ENCODE measurements at places on chromosomes 1 and 21. TPM values are rescaled to one million over a fixed set of nuclear protein-coding genes. Genes with fewer than 3 reads are reported as not detected.

CDK11B gene
- 21.8 TPM for total RNA-seq

GRCh38 chr1:69524015-69524414, 43.7 kb upstream of the LRRC7 start:
- H3K4me1 ChIP-seq = peaks cover 4% of the 10 kb centered on the region
- DNase-seq = no peak
- peaks cover 4% of the 10 kb centered on the region for H3K27me3 ChIP-seq

AMY2B gene
- total RNA-seq = 2.6 TPM

DNA sequence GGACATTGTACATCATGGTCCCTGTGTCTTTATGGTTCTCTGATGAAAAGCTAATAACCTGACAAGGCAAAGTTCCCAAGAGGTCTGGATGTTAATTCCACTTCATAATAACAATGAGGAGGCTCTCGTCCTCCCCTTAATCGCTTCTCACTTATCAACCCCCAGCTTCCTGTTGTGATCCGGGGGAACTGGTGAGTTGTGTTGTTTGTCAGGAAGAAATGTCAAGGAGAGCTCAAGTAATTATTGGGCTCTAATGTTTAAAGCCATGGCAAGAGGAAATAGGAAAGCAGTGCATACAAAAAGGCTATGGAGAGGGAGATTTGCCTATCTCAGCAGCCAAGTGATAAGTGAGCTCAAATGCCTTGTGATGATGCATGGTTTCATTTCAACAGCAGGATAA, 42.8 kb upstream of the RASAL2 start:
- no peak overlapping the region for H3K27ac ChIP-seq
- H3K36me3 ChIP-seq = no peaks in the 10 kb centered on the region
- no peaks in the 10 kb centered on the region for H3K27me3 ChIP-seq
- DNase-seq = no peak

DNA sequence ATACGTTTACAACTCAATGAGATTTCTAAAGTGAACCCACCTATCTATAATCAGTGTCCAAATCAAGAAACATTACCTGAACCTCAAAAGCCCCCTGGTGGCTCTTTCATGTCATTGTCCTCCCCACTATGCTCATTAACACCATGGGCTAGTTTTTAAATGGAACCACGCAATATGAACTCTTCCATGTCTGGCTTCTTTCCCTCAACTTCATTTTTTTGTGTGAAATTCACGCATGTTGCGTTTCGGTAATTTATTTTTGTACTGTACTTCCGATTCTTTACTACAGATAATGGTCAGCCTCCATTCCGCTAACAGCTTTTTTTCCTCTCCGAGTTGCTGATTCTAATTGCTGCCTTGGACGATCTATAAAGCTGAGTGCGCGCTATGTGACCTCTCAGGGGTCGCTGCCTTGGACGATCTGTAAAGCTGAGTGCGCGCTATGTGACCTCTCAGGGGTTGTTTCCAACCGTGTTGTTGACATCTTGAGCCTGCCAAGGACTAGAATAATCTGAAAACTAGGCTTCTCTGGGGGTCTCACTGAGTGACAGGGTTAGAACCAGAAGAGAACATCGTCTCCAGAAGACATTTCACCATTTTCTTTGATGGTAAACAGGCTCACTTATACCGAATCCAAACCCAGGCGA, 1.1 kb upstream of the CACYBP start:
- H3K27ac ChIP-seq = no peak overlapping the region
- no peak overlapping the region for H3K4me3 ChIP-seq
- no peak for DNase-seq
- peaks cover 39% of the 10 kb centered on the region for H3K4me1 ChIP-seq
- no peaks in the 10 kb centered on the region for H3K36me3 ChIP-seq

- H3K27ac ChIP-seq = no peak overlapping the region
- H3K4me3 ChIP-seq = no peak overlapping the region
- H3K36me3 ChIP-seq = no peaks in the 10 kb centered on the region
These were observed 13.1 kb upstream of the SLC1A7 start for GRCh38 chr1:53155534-53155933.

DNA sequence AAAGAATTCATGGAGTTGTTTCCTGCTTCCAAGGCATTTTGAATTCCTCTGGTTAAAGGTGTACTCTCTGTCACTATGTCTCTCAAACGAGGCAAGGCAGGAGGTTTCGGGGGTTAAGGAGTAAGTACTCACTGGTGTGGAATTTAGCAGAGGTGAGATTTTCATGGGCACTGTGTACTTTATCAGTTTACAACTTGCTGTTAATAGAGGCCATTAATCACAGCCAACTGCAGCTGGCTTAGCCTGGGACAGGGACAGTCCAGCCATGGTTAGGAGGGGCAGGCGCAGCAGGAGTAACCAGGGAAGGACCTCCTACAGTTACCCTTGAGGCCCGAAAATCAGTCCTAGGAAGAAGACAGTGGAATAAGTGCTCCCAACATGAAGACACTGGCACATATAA, 18.1 kb upstream of the TMEM9 start:
- H3K4me3 ChIP-seq = no peak overlapping the region
- H3K27me3 ChIP-seq = peaks cover 2% of the 10 kb centered on the region
- no peaks in the 10 kb centered on the region for H3K36me3 ChIP-seq
- H3K27ac ChIP-seq = no peak overlapping the region
- no peak for DNase-seq

NID1 gene
- total RNA-seq = 99.1 TPM

- no peak overlapping the region for H3K4me3 ChIP-seq
- H3K27ac ChIP-seq = no peak overlapping the region
- no peaks in the 10 kb centered on the region for H3K27me3 ChIP-seq
- no peak for DNase-seq
- no peaks in the 10 kb centered on the region for H3K36me3 ChIP-seq
These were observed 3.5 kb upstream of the TIAM1 start for GRCh38 chr21:31347435-31348032.

GRCh38 chr1:35715568-35716002, 3.1 kb downstream of the C1orf216 start:
- no peak for DNase-seq
- H3K36me3 ChIP-seq = peaks cover 12% of the 10 kb centered on the region
- H3K4me3 ChIP-seq = peak overlapping the region; percentile 43
- H3K27me3 ChIP-seq = no peaks in the 10 kb centered on the region
- H3K4me1 ChIP-seq = peaks cover 41% of the 10 kb centered on the region

INPP5B gene
- 18.7 TPM for total RNA-seq

DNA sequence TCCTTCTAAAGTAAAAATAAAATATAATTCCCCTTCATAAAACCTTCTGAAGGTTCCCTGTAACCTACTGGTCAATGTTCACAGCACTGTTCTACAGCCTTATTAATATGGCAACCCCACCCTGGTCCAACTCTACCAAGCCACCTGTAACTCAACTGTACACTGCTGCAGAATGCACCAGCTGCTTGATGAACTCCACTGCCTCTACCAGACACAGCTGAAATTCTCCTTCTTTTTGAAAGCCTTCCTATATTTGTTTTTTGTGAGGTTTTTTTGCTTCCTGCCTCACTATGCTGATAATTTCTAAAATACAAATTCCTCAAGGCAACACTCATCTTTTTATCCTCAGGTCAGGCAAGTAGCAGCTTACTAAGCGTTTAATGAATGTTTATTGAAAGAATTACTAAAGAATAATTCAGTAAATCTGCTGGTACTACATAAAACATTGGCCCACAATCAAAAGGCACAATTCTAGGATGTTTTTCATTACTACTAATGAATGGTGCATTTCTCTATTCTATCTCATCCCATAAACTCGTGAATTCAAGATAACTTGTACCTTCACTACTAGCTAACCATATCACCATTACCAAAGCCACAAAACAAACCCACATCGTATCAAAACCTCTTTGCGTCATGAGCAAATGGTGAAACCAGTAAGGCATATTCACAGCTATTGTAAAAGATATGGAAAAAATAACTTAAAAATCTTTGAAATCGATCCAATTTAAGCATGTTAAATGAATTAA, 2.4 kb downstream of the SSX2IP start:
- no peak overlapping the region for H3K27ac ChIP-seq
- no peak overlapping the region for H3K4me3 ChIP-seq
- no peak for DNase-seq
- no peaks in the 10 kb centered on the region for H3K36me3 ChIP-seq
- peaks cover 33% of the 10 kb centered on the region for H3K4me1 ChIP-seq

LCK gene
- total RNA-seq = not detected

GIPC2 gene
- 0.10 TPM for total RNA-seq

- H3K27me3 ChIP-seq = no peaks in the 10 kb centered on the region
- peaks cover 4% of the 10 kb centered on the region for H3K36me3 ChIP-seq
- DNase-seq = no peak
- no peak overlapping the region for H3K4me3 ChIP-seq
- H3K27ac ChIP-seq = no peak overlapping the region
- peaks cover 3% of the 10 kb centered on the region for H3K4me1 ChIP-seq
These were observed 55.9 kb downstream of the CD58 start for GRCh38 chr1:116514708-116515525.

All from chondrocyte (in vitro differentiated cells).